D721Med (cell line): ENCODE measurements at places on chromosomes 16 and 17.
A peak's percentile ranks its signal among the peaks of the same experiment; 100 is the strongest.

DNA sequence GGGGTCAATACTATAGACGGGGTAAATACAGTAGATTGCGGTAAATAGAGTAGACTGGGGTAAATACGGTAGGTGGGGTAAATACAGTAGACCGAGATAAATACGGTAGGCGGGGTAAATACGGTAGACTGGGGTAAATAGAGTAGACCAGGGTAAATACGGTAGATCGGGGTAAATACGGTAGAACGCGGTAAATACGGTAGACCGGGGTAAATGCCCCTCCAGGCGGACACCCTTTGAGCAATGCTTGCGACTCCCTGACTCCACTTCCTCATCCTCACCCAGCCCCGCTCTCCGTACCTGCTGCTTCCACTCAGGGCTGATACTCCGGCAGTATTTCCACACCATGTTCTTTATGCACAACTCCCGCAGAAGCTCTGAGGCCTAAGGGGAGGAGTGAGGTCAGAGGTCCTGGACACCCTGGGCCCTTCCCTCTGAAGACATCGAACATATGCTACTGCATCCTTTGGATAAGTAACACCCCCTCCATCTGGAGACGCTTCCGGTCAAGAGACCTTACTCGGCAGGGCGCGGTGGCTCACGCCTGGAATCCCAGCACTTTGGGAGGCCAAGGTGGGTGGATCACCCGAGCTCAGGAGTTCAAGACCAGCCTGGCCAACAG, 13.3 kb upstream of the CRK start:
- no peak for DNase-seq

- DNase-seq, result no peak
These were observed 137.5 kb downstream of the CCDC182 start for GRCh38 chr17:57607553-57608120.

GRCh38 chr17:83068641-83069570, 10.5 kb upstream of the METRNL start:
- no peak for DNase-seq

DNA sequence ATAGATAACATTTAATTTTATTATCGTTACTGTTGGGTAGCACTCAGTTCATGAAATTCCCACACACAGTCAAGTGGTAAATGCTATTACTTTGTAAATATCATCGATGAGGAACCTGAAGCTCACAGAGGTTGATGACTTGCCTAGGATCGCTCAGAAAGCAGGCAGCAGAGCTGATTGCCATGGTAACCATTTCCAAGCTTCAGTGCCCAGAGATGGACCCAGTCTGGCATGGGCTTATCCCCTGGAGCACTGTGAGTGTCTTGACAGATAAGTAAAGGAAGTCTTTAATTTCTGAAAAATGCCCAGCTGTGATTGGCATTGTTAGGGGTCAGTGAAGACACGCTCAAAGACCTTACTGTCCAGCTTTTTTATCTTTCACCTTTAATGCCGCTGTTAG, 95.0 kb downstream of the PRKCB start:
- no peak for DNase-seq

DNA sequence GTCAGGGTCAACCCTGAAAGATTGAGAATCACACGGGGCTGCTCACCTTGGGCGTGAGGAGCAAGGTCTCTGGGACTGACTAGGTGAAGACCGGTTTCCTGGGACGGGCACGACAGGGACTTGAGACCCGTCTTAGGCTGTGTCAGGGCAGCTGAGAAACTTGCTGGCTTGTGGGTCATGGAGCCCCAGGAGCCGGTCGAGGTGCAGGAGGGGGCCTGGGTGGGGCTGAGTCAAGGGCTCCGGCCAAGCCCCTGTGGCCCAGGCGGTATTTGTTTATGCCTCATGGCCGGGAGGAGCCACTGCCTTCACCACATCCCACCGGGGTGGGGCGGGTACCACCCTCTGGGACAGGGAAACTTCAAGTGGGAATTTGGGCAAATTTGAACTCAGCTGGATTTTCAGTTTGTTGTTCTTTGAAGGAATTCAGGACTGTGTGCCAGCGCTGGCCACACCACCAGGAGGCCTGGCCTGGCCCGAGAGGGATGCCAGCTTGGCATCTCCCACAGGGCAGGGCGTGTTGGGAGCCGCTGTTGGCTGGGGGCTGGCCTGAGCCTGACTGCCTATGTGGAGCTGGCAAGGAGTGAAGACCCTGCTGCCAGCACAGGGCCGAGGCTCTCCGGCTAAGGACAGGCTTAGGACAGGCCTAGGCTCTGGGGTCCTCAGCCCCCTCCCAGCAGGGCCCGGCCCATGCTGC, 116.1 kb downstream of the METRNL start:
- no peak for DNase-seq

- no peak for DNase-seq
These were observed 9.2 kb upstream of the SREBF1 start for GRCh38 chr17:17846003-17846402.

DNA sequence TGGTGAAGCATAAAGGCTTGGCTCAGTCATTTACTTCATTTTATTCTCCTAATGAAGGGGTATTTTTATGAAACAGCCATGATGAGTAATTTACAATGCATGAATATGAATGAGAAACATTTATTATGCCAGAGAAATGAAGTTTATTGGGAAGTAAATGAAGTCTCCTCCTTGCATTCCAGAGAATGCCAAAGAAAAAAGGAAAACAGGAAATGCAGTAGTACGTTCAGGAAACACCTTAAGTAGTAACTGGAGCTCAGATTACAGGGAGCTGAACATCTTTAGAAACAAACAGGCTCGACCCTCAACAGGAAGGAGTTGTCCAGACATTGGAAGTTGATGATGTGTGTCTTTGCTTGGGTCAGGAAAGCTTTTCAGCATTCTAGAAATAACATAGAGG, 4.6 kb downstream of the KRT34 start:
- DNase-seq, result no peak

- DNase-seq, result no peak
These were observed at the start of gene HSF4 for GRCh38 chr16:67164599-67165061. HSF4 (plus strand) TSS chr16:67164745; CDS start chr16:67164812, 67 bp downstream.

DNA sequence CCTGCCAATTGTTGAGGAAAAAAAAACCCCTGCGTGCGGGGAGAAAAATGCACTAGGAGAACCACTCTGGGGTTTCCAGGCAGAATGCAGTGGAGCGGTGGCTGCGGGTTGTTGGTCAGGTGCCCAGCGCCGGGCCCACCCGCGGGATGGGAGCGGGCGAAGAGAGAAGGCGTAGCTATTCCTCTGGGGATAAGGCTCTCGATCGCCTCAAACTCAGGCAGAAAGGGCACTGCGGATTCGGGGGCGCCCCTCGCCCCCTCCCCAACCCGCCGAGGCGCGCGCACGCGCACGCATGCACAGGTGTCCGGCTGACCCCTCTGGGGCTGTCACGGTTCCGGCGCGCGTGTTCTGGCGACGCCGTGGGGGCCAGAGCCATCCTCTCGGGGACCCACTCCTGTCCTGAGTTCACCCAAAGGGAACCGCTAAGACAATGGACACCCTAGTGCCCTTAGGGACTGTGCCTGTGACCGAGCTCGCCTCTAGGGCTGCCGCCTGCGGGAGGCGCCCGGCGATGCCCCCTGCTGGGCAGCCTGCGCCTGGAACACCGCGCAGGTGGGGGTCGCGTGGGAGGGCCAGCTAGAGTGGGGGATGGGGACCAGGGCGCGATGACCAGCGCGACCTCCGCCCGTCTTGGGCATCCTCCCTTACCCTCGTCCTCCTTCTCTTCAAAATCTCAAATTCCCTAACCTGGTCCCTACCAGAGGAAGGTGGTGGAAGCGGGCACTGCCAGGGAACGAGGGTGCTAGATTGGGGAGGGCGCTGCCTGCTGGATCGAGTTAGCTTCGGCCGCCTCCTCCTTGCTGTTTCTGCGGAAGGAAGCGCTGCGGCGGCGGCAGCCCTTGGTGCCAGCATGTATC, 14.4 kb upstream of the CBX8 start:
- peak; percentile 96 for DNase-seq

DNA sequence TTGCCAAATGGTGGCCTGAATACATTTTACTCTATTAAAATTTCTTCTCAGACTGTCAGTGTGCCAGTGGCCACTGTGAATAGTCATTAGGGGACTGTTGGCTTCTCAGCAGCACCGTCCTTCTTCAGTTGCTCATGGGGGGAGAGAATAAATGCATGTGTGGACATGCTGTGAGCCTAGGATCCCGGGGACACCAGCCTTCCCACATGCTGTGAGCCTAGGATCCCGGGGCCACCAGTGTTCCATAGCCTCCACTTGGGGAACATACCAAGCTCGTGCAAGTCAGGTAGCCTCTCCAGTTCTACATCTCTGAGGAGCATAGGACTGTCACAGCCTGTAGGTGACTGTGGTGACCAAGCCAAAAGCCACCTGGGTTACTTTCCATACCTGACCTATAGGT, 51.5 kb downstream of the BANP start:
- DNase-seq, result no peak

GRCh38 chr17:67725807-67726206, 8.1 kb downstream of the NOL11 start:
- no peak for DNase-seq

GRCh38 chr17:48486557-48486956, 44.3 kb downstream of the HOXB1 start:
- DNase-seq, result no peak

- no peak for DNase-seq
These were observed 46.0 kb downstream of the FOXK2 start for GRCh38 chr17:82565551-82565950.

GRCh38 chr17:39352986-39353385, 48.4 kb downstream of the FBXL20 start:
- DNase-seq, result no peak

GRCh38 chr17:32806646-32807045, 70.3 kb downstream of the MYO1D start:
- no peak for DNase-seq

- no peak for DNase-seq
These were observed 22.3 kb downstream of the ADGRG5 start for GRCh38 chr16:57564571-57565270.

GRCh38 chr16:77299395-77299794, 100.2 kb downstream of the SYCE1L start:
- DNase-seq, result no peak

DNA sequence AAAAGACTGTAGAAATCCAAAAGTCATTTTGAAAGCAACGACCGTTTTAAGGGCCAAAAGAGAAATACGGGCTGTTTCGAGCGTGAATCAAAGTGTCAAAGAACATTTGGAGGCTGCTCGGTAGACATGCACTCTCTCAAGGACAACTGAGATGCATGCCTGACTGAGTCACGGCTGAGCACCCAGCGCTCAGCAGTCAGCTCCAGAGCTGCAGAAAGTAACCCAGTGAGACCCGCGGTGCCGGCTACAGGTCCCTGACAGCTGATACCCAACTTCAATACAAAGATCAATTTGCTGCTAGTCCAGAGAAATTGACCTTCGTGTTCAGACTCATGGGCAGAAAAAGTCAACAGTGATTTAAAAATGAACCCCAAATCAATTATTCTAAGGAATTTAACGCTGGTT, 214.9 kb downstream of the STX8 start:
- no peak for DNase-seq

GRCh38 chr17:40564195-40564882, 933 bp downstream of the CCR7 start:
- DNase-seq, result no peak

GRCh38 chr16:86984343-86984742, 332.8 kb downstream of the C16orf95 start:
- no peak for DNase-seq

DNA sequence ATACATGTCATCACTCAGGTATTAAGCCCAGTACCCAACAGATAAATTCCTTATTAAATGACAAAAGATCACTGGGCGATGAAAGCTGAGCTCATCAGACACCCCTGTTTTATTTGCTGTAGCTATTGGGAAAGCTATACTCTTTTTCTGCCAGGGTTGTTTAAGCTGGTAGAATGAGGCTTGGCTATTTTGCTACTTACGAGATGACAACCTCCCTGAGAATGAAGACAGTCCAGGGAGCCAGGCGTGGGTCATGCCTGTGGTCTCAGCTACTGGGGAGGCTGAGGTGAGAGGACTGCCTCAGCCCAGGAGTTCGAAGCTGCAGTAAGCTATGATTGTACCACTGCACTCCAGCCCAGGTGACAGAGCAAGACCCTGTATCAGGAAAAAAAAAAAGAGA, 4.3 kb upstream of the SH2B1 start:
- no peak for DNase-seq

- no peak for DNase-seq
These were observed 15.1 kb upstream of the ITGB4 start for GRCh38 chr17:75706042-75706728.

GRCh38 chr17:35515027-35515426, 22.5 kb downstream of the SLFN12L start:
- no peak for DNase-seq

DNA sequence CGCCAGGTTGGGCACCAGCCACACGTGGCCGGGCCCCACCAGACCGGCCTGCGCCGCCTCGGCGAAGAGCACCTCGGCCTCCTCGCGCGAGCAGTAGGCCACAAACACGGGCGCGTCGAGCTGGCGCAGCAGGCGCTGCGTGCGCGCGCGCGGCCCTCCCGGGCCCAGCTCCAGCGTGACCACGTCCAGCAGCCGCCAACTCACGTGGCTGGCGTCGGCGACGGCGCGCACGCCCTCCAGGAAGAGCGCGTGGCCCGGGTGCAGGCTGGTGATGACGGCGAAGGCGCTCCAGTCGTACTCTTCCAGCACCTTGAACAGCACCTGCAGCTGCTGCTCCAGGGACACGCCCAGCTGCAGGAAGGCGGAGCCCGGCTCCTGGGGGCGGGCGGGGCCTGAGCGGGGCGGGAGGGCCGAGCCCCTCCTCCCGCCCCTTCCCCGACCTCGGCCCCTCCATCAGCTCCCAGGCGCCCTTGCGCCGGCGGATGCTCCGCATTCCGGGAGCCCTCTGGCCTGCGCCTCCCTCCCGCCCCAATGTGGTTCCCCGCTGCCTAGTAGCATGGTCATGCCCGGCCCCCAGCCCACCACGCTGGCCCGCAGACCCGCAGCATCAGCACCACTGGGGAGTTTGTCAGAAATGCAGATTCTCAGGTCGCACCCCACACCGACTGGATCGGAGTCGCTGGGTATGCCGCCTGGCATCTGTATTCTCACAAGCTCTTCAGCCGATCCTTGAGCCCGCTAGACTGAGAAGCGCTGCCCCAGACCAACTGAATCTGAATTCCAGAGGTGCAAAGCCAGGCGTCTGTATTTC, 7.2 kb downstream of the GRIN2C start:
- peak; percentile 57 for DNase-seq

- DNase-seq, result no peak
These were observed 141.0 kb upstream of the RCVRN start for GRCh38 chr17:10045871-10046658.

- DNase-seq, result no peak
These were observed 25.2 kb upstream of the ABCC3 start for GRCh38 chr17:50609380-50610074.

DNA sequence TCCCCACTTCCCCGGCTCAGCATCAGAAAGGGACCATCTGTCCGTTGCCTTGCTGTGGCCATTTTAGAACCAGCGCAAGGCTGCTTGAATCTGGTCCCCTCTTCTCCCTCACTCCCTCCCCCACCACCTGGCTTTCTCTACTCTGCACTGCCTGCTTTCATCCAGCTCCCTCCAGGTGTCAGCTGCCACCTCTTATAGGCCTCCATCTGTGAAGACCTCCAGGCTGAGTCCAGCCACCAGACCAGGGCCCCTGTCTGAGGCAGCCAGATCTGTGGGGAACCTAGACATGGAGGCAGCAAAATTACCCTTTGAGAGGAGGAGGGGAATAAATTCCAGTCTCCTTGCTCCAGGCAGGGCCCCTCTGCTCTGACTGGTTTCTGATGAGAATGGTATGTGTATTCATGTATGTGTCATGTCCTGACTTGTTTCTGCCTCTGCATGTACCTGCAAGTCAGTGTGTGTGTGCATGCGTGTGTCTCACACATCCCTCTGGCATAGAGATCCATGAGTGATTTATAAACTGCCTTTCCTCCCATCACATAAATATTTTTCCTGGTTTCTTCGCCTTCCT, 21.1 kb downstream of the MINK1 start:
- DNase-seq, result no peak
